Activated CD4-positive, alpha-beta memory T cell treated with anti-CD3 and anti-CD28 coated beads for 36 hours (primary cell): ENCODE measurements at places on chromosomes 5 and 9.

DNA sequence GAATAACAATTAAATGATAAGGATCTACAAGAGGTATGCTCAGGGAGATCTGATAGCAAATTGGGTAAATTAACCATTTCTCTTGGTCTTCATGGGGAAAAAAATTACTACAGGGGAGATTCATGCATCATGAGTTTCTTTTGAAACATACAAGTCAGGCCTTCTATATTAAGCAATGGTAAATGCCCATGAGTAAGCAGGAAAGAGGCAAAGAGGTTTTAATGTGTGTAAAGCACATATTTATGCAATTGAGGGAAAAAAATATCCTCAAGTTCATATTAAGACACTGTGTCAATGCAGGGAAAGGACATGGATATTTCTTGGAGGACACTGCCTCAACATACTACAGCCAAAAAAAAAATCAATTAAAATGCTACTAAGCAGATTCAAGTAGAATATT lies 73.4 kb upstream of the NR4A3 start:
- no peak for DNase-seq

GRCh38 chr5:176792655-176793342 lies 17.6 kb upstream of the UNC5A start:
- no peak for DNase-seq

DNA sequence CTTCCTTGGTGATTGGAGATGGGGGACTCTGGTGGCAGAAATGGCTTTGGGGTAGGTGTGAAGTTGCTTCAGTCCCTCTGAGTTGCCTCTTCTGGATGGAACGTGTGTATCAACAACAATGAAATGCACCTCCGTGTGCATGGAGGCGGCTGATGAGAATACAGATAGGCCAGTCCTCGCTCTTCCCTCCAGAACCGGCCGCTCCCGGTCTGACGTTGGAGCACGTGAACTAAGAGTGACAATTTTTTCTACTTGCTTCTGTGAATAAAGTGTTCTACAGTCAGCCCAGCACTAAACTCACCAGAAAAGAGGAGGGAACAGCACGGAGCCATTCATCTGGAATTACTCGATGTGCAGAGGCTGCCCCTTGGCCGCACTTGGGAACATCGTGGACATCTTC lies 90.7 kb downstream of the ANKRD33B start:
- no peak for DNase-seq

DNA sequence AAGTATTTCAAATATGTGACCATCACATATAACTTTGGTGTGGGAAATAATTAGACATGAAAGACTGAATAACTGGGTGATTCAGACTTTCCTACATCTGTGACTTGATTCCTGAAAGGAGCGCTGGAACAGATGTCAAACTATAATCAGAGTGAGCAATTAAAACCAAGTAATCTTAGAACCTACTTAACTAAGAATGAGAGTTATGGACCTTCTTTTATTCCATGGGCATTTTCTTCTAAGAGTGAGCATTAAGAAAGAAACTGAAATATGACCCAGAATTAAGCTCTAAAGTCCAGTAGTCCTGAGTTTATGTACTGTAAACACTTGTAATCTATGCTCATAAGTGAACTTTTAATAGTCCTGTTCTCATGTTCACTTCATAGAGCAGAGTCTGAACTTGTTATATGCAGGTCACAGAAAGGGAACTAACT lies 68.4 kb downstream of the PAM start:
- DNase-seq: no peak

- DNase-seq: no peak
These were observed 7.6 kb upstream of the CAMSAP1 start for GRCh38 chr9:135914921-135915320.

DNA sequence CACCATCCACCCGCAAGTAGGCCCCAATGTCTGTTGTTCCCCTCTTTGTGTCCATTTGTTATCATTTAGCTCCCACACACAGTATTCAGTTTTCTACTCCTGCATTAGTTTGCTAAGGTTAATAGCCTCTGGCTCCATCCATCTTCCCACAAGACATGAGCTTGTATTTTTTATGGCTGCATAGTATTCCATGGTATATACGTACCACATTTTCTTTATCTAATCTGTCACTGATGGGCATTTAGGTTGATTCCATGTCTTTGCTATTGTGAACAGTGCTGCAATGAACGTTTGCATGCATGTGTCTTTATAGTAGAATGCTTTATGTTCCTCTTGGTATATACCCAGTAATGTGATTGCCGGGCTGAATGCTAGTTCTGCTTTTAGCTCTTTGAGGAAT lies 150.4 kb downstream of the DCP2 start:
- DNase-seq: no peak

DNA sequence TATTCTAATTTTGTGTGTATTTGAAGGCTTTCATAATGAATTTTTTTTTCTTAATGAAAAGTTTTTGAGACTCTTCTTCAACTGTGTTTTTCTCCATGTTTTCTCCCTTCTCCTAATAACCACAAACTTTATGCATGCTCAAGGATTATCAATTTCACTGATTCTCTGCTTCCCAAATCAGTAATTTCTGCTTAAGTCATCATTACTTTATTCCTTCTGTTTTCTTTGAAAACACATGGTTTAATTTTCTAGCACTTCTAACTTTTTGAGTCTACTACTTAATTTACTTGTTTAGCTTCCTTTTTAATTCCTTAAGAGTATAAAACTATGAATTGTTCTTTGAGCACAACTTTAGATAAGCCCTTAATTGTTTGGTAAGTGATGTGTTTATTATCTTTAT lies 11.5 kb upstream of the FBN2 start:
- DNase-seq: no peak

GRCh38 chr5:169942181-169942580 lies 38.1 kb downstream of the INSYN2B start:
- no peak for DNase-seq

DNA sequence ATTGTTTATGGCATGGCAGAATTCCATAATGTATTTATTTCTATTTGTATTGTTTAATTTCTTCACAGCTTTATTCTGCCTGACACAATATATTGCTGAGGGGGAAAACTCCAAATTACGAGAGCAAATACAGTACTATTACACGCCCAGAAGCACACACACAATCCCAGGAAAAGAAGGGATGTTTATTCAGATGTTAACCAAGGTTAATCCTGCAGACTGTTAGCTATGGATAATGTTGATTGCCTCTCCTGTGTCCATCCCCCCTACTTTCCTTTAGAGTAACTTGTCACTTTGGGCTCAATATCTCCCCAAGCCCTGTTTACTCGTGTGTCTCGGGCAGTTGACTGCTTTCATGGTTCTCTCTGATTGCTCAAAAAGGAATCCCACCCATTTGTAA lies 84.2 kb upstream of the ERCC6L2 start:
- no peak for DNase-seq

- no peak for DNase-seq
These were observed 939.7 kb downstream of the NR2F1-AS1 start for GRCh38 chr5:92641031-92641962.

GRCh38 chr5:65474130-65474711 lies 7.5 kb downstream of the ADAMTS6 start:
- DNase-seq: no peak

DNA sequence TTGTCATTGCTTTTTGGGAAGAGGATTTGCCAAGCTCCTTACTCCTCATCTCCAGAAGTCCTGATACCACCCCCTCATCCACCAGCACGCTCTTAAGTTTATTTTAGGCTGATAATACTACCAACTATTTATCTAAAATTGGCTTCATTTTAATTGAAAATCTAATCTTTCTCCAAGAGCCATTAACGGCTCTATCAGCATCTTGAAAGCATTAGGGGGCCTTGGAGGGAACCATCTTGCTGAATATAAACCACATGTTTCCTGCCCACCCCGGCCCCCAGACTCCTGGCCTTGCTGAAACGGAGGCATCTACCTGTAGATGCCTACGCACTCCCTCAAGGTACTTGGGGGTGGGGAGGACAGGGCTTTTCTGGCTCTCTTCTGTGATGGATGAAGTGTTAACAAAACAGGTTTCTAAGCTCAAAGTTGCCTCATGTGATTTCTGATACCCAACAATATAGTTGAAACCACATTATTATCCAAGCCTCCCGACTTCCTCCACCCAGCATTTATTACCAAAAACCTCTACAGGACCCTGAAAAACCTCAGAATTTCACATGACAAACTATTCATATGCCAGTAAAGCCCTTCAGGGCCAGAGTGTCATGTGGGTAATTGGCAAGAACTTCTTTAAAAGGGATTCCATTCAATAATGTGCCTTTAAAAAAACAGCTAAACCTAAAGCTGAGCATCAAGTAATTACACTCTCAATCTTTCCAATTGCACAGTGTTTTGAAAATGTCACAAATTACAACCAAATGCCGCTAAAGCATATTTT lies 96.7 kb downstream of the SAXO1 start:
- DNase-seq: no peak

DNA sequence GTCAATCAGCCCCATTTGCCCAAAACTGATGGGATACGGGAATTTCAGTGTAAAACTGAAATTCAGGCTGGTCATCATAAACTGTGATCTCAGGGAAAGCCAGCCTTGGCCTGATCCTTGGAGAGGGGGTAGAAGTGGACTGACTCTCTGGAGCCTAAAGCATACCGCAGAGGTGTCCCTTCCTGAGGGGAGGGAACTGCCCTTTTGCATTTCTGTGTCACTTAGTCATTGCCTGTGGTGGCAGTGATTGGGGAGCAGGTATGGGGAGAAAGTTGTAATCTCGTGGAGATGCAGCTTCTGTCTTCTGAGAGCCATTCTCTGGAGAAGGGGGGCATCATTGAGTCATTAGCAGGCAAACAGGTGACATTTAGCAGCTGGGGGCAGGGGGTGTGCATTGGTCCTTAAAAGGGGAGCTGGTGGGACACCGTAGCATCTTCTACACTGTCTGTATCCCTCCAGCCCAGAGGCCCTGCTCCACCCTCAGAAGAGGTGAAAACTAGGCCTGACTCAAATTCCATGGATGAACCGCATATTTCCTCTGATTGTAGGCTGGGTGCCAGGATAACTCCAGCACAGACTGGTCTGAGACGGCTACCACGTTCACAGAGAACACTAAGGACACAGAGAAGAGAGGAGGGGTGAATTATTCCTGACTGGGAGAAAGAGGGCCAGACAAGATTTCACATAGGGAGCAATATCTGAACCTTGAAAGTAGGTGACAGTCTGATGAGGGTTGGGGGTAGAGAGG lies 143.3 kb downstream of the SEC61B start:
- no peak for DNase-seq

DNA sequence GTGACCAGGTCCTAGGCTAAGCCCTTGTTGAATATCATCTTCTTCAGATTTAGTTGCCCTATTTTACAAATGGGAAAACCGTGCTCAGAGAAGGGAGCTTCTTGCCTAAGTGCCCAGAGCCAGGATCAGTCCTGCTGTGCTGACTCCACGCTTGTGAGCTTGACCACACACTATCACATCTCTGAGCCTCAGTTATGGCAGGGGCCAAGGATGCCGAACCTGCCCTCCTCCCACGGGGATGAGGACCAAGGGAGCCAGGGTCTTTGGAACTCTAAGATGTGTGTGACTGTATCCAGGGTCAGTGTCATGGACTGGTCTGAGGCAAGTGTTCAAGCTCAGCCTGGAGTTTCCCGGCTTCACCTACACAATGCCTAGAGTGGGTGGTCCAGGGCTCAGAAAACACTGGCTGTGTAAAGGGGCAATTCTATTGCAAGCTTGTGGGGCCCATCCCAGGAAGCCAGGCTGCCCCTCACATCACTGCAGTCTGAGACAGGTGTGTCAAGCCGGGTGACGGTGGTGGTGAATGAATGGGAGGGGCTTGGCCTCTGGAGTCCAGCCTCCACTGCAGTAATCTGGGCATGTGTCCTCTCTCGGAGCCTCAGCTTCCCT lies 235.7 kb downstream of the PBX3 start:
- DNase-seq: no peak

DNA sequence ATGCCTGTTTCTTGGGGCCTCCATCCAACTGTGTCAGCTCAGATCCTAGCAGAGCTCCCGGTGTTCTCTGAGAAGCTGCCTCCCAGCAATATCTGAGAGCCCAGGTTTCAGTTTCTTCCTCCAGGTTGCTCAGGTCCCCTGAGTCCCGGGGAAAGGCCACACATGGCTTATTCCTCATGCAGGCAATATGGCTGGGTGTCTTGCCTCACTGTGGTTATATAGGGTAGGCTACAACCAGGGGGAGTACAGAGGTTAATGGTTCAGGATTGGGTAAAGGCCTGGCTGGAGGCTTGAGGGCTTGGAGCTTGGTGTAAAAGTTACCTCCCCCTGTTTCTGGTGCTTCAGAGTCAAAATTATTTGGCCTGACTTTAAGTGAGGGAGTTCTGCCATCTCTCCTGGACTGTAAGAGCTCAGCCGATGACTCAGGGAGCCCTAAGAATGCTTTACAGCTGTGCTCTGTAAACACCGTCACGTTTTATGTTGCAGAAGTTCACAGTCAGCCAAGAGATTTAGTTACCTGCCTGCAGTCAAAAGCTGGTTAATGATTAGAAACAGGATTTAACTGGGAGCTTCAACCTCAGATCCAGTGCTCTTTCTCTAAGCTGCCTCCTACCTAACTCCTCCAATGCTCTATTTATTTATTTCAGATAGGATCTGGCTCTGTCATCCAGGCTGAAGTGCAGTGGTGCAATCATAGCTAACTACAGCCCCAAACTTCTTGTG lies 24.3 kb upstream of the UBAP2 start:
- DNase-seq: no peak

DNA sequence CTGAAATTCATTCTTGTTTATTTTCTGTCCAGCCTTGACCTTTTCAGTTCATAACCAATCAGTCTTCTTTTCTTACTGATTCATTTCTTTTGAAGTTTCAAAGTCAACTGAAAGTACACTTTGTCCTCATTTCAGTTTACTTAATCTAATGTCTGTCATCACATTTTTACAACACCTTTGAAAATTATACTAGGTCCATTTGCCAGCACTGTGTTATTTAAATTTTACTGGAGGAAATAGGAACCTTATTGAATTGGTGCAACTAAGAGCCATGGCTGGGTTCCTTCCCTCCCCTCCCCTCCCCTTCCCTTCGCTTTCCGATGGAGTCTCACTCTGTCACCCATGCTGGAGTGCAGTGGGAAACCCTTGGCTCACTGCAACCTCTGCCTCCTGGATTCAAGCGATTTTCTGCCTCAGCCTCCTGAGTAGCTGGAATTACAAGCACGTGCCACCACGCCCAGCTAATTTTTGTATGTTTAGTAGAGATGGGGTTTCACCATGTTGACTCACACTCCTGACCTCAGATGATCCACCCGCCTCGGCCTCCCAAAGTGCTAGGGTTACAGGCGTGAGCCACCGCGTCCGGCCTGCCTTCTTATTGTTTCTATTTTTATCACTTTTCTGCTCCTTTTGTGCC lies 6.3 kb downstream of the RMI1 start:
- peak; percentile 40 for DNase-seq
